ENCODE measurements at places on chromosomes 16 and 17. TPM values are rescaled to one million over a fixed set of nuclear protein-coding genes. Genes with fewer than 3 reads are reported as not detected.

Gene KRTAP2-1
- total RNA-seq = not detected

- DNase-seq = peak; percentile 36
- peak overlapping the region; percentile 96 for H3K27ac ChIP-seq
- no peaks in the 10 kb centered on the region for H3K27me3 ChIP-seq
- H3K4me3 ChIP-seq = peak overlapping the region; percentile 98
These were observed 1.3 kb downstream of the FUS start for GRCh38 chr16:31181102-31181830.

Gene TNFRSF13B
- not detected for total RNA-seq

- no peak overlapping the region for H3K4me3 ChIP-seq
- H3K36me3 ChIP-seq = no peaks in the 10 kb centered on the region
- no peaks in the 10 kb centered on the region for H3K27me3 ChIP-seq
- H3K4me1 ChIP-seq = no peaks in the 10 kb centered on the region
These were observed 13.4 kb downstream of the BCO1 start for GRCh38 chr16:81251871-81252270.

- H3K27me3 ChIP-seq = no peaks in the 10 kb centered on the region
- no peak overlapping the region for H3K27ac ChIP-seq
- H3K4me3 ChIP-seq = no peak overlapping the region
These were observed 43.4 kb downstream of the FBXL20 start for GRCh38 chr17:39357986-39358385.

DNA sequence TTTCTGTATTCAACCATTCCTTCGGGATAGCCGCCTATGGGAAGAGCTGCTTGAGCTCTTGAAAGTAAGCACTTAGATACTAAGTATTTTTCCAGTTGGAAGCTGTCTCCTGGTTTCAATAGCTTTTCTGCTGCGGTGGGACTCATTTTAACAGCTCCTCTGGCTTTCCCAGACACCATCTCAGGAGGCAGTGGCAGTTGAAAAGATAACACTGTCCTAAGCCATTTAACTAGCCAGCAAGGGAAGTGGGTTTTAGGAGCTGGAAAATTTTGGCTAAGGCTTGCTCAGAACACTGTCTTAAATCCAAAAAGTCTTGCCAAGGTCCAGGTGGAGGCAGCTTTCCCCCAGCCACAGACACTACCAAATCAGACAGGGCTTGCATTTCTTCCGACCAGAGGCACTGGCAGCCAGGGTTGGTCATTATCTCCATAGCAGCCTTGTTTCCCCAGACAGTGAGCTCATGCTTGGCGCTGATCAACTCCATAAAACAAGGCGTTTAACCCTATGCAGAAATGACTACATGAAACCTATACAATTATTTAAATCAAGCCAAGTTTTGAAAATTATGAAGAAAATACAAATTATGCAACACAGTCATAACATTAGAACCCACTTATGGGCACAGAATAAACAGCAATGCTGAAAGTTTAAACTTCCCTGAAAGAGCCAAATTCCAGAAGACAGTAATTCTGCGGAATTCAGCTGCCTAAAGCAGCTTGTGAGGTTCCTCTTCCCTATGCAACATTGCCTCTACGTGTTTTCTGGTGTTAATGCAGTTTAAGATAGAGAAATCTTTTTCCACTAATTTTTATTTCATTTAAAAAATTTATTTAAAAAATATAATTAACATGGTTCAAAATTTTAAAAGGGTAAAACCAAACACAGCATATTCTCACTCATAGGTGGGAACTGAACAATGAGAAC, 25.0 kb downstream of the GABARAPL2 start:
- peak; percentile 69 for DNase-seq
- peak overlapping the region; percentile 85 for H3K27ac ChIP-seq
- peak overlapping the region; percentile 4 for H3K4me3 ChIP-seq
- no peaks in the 10 kb centered on the region for H3K27me3 ChIP-seq
- peaks cover 3% of the 10 kb centered on the region for H3K36me3 ChIP-seq

Gene PYDC1
- not detected for total RNA-seq

DNA sequence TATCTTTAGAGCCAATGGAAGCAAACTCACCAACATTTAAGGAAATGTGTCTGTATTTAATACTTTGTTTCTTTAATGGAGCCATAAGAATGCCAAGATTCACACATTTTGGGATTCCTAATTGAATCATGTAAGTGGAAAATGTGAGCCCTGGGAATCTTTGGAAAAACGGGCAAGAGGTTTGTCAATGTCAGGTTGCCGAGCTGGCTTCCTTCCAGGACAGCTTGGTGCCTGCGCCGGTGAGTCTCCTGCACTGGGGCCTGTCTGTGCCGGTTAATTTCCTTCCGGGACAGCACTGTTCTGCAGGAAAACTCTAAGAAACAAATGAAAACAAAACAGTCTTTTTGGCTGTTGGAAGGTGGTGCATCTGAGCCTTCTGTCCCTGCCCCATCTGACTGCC, 210.6 kb downstream of the HAPSTR1 start:
- no peaks in the 10 kb centered on the region for H3K4me1 ChIP-seq
- no peak overlapping the region for H3K27ac ChIP-seq
- H3K36me3 ChIP-seq = no peaks in the 10 kb centered on the region
- H3K27me3 ChIP-seq = no peaks in the 10 kb centered on the region
- no peak for DNase-seq
